ENCODE measurements at places on chromosomes 5 and 9.

GRCh38 chr5:111454198-111454622, 58.1 kb downstream of the STARD4 start:
- DNase-seq, result no peak

GRCh38 chr5:8102714-8103113, 233.8 kb downstream of the MTRR start:
- no peak for DNase-seq

DNA sequence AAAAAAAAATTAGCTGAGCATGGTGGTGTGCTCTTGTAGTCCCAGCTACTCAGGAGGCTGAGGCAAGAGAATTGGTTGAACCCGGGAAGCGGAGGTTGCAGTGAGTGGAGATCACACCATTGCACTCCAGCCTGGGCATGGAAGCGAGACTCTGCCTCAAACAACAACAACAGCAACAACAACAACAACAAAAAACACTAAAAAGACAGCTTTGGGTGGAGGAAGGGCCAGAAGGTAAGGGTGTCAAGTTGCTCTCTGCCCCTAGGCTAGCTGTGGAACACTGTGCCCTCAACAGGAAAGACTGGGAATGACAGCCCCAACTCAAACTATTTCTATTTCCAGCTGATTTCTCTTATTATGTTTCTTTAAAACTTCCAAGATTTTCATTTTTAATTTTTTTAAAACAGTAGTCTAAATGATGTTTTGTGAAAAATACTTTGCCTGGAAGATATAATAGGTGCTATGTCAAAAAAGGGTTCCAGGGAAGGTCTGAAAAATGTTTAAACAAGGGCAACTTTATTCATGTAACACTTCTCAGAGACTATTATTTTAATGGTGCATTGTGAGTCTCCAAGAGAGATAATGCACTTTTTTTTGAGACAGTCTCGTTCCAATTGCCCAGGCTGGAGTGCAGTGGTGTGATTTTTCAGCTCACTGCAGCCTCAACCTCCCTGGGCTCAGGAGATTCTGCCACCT, 29.9 kb downstream of the CLINT1 start:
- peak; percentile 39 for DNase-seq

GRCh38 chr9:128107468-128108268, 19.9 kb downstream of the PTGES2 start:
- DNase-seq, result no peak

GRCh38 chr5:68459093-68459809, 243.7 kb downstream of the PIK3R1 start:
- no peak for DNase-seq

DNA sequence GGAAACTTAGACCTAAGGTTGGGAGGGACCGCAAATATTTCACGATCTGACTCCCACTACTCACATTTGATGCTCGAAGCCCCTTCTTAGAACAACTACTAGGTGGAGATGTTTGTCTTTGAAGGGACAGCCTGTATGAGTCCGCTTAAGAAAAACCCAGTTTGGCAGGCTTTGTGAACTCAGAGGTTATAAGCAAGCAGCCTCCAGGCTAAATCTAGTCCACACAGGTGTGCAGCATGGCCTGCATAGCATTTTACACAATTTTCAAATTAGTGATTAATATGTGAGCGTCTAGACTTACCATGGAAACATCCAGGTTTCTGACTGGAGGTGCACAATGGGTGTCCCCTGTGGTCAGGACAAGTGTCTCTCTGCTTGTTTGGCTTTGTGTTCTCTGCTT, 127.1 kb downstream of the KIF4B start:
- DNase-seq, result no peak

DNA sequence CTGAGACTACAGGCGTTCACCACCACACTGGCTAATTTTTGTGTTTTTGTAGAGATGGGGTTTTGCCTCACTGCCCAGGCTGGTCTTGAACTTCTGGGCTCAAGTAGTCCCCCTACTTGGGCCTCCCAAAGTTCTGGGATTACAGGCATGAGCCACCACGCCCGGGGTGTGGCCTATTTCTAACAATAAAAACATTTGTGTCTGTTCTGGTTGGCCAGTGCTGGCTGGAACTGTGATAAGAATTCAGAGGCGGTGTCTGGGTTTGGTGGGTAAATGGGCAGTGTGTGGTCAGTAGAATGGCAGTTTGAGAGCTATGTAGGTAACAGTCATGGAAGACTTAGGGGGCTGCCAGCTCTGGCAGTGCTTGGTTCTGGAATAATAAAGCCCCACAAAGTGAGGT, 46.9 kb upstream of the SYNPO start:
- no peak for DNase-seq

- DNase-seq, result no peak
Observed at GRCh38 chr5:1006656-1007071, 1.9 kb upstream of the NKD2 start.

Data from K562 (cell line).